PC-3 (cell line): ENCODE measurements at places on chromosomes 6 and 20.

DNA sequence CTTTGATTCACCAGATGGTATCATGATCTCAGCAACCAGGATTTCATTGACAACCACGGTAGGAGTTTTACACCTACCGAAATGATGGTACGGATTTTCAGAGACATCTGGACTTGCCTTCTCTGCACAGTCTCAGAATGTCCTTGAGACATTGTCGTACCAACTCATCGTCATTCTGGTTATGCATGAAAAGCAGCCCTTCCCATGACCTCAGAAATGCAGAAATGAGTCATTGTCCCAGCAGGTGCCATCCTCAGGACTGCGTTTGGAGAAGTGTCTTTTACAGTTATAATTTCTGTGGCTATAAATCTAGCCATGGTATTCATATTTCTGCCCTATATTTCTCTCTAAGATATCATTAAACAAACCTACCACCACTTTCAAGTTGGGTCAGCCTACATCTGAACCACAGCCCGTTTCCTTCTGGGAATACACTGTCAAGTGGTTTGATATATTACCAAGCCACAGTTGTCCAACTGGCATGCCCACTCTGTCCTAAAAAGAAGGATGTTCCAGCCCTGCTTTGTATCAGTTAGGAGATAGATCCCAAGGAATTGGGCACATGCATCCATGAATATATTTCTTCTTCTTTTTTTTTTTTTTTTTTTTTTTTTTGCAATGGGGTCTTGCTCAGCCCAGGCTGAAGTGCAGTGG lies 7.5 kb upstream of the BFSP1 start:
- DNase-seq, result peak; percentile 81

DNA sequence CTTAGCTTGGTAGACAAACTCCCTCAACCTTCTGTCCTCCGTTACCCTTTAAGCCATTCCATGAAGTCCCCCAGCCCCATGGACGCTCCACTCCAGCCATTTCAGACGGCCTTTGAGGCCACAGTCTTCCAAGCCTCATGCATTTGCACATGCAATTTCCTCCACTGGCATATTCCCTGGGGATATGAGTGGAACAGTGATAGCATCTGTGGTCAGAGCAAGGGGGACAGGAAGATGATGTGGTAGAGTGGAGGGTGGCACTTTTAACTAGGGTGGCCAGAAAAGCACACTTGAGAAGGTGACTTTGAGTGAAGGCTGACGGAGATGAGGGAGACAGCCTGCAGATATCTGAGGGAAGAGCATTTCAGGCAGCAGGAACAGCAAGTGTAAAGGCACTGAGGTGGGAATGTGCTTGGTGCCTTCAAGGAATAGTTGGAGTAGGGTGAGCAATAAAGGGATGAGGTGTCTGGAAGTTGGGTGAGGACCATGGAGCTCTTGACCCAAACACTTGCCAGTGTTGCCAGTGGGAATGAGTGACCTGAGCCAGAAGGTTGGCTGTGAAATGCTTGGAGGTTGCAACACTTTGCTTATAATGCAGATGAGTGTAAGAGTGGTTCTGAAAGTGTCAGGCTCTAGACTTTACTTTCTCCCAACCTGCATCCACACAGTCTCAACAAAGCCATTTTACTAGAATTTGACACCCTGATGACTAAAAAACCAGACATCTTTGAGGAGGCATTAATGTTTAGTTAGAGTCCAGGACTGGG lies 275.6 kb upstream of the SUPT3H start:
- no peak for DNase-seq

GRCh38 chr20:32943490-32944052 lies 60.7 kb downstream of the SUN5 start:
- DNase-seq, result no peak

DNA sequence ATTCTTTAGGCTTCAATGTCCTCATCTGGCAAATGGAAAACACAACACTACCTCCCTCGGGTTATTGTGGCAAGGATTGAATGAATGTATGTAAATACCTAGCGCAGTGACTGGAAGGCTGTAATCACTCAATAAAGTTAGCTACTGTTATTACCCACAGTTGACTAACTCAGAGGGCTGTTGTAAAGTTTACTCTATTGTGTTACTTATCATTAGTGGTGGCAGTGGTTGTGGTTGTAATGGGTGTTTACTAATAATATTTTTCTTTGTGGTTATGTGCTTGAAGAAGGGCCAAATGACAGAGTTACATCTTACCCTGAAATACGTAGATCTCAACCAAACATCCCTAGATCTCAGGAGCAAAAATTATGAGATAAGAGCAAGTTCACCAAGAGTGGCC lies 42.0 kb upstream of the PXDC1 start:
- DNase-seq, result peak; percentile 49

- DNase-seq, result no peak
Measured at GRCh38 chr6:41040940-41041536, 1.2 kb upstream of the TSPO2 start.

- peak; percentile 74 for DNase-seq
Measured at GRCh38 chr20:8721098-8721497, 347.8 kb upstream of the PLCB4 start.

DNA sequence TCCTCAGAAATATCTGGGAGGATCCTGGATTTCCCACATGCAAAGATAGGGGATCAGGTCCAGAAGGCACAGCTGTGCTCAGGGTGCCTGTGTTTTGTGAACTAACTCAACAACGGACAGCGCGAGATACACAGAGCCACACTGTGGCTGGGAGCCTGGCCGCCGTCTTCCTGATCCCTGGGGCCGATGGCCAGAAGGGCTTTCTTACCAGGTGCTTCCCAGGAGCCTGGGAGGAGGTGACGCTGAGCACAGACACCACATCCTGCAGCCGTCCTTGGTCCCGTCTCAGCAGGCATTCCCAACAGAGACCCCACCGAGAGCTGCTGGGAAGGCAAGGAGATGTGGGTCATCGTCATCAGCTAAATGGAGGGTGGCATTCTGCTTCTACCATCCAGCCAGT lies 144.6 kb upstream of the AFDN start:
- no peak for DNase-seq

DNA sequence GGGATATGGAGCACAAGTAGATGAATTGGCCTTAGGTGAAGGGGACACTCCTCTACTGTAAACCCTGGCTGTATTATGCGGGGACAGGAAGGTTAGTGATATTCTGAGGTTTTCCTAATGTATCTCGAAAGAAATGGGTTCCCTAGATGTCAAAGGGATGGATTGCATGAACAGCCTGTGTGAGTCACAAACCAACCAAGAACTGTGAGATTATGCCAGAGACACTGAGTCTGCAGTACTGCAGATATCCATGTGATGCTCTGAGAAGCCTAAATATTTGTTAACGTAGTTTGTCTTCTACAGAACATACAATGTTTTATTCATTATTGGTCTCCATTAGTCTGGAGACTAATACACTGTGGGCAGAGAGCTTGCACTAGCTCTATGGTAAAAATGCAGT lies 182.2 kb downstream of the AKAP7 start:
- no peak for DNase-seq

- no peak for DNase-seq
Measured at GRCh38 chr20:61857884-61858283, 207.8 kb downstream of the TAF4 start.

- DNase-seq, result peak; percentile 61
Measured at GRCh38 chr6:25954756-25955155, 7.8 kb upstream of the TRIM38 start.

GRCh38 chr6:137699031-137699683 lies 167.9 kb upstream of the TNFAIP3 start:
- DNase-seq, result peak; percentile 23

- no peak for DNase-seq
Measured at GRCh38 chr20:32537657-32538525, 47.2 kb downstream of the NOL4L start.

- no peak for DNase-seq
Measured at GRCh38 chr20:3521852-3522740, 51.3 kb downstream of the ATRN start.

- no peak for DNase-seq
Measured at GRCh38 chr6:116766506-116767176, 1.1 kb upstream of the FAM162B start.

DNA sequence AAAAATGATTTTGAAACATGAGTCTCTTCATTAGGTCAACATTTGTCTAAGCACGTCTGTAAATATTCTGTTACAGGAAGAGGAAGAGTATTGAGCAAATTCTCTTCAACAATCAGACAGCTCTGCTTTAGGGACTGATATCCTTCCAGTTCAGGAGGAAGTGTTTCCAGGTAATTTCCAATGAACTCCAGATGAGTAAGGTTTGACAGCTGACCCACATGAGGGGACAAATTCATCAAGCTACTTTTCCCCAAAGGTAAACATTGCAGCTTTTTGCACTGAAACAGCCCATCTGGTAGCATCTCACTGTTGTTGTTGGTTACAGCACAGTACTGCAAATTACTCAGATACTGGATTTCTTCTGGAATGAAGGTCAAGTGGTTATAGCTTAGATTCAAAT lies 18.1 kb downstream of the ENPP1 start:
- DNase-seq, result peak; percentile 56

- DNase-seq, result no peak
Measured at GRCh38 chr6:150517175-150517574, 82.5 kb upstream of the PLEKHG1 start.

GRCh38 chr6:38877721-38878120 lies 162.6 kb downstream of the DNAH8 start:
- no peak for DNase-seq

DNA sequence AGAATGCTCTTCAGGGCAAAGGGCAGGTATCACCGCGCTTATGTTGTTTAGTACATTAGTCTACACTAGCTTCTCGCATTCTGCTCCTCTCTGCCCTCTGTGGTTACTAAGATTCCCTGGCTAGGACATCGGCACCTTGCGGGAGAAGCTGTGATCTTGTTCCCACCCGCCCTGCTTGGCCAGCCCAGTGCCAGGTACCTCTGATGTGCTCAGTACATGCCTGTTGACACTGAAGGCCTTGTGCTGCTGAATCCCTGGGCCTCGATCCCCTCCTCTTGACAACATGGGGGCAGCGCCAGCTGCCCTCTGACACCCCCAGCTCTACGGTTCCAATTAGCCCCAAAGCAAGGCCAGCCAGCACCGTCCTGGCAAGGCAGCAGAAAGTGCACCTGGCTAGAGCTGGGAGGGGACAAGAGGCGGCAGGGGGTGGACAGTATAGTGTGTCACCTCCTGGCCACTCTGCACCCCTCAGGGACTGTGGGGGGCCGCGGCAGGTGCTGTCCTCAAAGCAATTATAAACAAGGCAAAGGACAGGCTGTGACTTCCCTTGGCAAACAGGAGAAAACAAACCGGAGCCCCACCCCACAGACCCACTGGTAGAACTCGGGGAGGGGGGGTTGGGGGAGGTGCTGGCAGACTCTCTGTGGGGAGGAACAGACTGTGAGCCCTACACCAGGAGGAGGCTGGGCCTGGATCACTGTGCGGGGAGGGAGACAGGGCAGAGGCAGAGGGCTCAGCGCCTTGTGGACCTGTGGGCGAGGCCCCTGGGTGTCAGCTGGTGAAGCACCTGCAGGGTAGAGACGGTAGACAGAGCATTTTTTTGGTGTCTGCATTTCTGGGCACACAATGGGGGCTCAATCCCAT lies 7.1 kb downstream of the TFEB start:
- no peak for DNase-seq

- no peak for DNase-seq
Measured at GRCh38 chr6:161963634-161964234, 689.9 kb upstream of the AGPAT4 start.

GRCh38 chr20:3423126-3423525 lies 15.7 kb upstream of the DNAAF9 start:
- DNase-seq, result no peak

GRCh38 chr20:32577657-32578056 lies 7.5 kb downstream of the NOL4L start:
- no peak for DNase-seq

- no peak for DNase-seq
Measured at GRCh38 chr20:49526056-49526455, 41.9 kb downstream of the PTGIS start.

GRCh38 chr6:30845183-30845582 lies 39.1 kb upstream of the DDR1 start:
- DNase-seq, result no peak
